ENCODE measurements at places on chromosomes 16 and 17.

GRCh38 chr16:4780235-4780634, 7.9 kb downstream of the SEPTIN12 start:
- no peak for DNase-seq

GRCh38 chr16:8851761-8852403, 16.9 kb downstream of the CARHSP1 start:
- no peak for DNase-seq

GRCh38 chr16:7026639-7027038, 306.0 kb upstream of the RBFOX1 start:
- DNase-seq = no peak

GRCh38 chr17:9209347-9209746, 188.0 kb downstream of the NTN1 start:
- DNase-seq = no peak

DNA sequence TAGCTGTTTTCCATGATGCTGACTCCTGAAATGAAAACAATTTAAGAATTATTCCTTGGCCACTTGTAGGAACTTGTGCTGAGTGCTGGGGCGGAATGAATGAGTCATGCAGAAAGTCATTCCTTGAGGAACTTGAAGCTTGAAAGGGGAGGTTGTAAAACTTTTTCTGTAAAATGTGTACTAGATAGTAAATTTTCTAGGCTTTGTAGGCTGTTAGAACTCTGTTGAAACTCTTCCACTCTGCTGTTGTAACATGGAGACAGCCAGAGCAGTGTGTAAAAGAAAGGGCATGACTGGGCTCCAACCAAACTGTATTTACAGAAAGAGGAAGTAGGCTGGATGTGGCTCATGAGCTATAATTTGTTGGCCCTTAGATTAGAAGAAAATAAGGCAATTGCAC, 46.1 kb downstream of the ABCA8 start:
- peak; percentile 89 for DNase-seq

GRCh38 chr17:10171122-10171571, 27.3 kb downstream of the GAS7 start:
- no peak for DNase-seq
